Cortex of kidney (tissue), 1 donor: ENCODE measurements at places on chromosomes 3 and 15.

GRCh38 chr3:138093721-138094120 is 21.7 kb downstream of the DZIP1L start:
- no peak for DNase-seq

- no peak for DNase-seq
Measured at GRCh38 chr15:25680686-25681025, 182.5 kb downstream of the ATP10A start.

- no peak for DNase-seq
Measured at GRCh38 chr15:29813009-29813408, 9.3 kb downstream of the TJP1 start.

DNA sequence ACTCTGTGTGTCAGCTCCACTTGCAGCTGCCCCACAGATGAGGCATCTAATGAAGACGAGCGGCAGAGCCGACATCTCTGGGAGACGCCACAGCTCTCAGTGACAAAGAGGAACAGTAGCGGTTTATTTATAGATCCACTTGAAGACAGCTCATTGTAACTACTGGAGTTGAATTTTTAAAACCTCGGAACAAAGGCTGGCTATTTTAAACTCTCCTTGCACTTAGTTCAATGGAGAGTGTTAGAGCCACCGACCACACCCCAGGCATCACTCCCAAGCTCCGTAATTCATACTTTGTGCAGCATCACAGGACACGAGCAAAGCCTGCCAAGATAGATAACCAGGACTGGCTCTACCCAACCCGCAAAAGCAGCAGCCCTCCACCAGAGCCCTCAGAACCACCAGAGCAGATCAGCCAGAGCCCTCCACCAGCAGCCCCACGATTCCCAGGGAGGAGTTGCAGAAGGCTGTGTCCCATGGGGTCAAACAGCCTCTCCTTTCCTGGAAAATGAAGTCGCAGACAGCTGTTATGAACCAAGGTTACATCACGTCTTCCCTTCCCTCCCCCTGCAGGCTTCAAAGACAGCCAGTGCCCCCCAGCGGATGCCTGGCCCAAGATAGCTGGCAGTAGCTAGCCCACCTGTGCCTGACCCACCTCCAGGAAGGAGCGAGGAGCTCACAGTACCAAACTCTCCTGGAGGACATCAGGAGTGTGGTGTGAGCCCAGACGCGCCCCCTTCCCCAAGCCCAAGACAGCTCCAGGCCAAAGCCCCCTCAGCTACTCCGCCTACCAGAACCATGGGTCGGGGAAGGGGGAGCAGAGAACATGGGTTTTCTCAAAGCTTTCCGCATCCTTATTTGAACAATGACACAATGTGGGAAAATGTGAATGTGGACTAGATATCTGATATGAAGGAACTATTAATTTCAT is 45.7 kb downstream of the POC1A start:
- no peak for DNase-seq

DNA sequence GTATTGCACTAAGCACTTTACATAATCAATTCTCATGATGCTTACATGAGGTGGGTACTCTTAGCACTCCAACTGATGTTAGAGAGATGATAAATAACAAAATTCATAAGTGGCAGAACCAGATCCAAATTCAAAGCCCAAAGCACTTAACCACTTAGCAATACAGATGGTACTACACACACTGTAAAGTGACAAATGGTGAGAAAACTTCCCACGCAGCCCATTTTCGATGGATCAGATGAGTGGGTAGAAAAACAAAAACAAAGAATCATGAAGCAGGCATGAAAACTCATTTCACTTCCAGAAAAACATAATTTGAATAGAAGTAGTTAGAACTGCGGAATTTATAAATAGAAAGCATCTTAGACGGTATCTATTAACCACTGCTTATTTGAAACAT is 66.2 kb downstream of the FRMD4B start:
- no peak for DNase-seq

DNA sequence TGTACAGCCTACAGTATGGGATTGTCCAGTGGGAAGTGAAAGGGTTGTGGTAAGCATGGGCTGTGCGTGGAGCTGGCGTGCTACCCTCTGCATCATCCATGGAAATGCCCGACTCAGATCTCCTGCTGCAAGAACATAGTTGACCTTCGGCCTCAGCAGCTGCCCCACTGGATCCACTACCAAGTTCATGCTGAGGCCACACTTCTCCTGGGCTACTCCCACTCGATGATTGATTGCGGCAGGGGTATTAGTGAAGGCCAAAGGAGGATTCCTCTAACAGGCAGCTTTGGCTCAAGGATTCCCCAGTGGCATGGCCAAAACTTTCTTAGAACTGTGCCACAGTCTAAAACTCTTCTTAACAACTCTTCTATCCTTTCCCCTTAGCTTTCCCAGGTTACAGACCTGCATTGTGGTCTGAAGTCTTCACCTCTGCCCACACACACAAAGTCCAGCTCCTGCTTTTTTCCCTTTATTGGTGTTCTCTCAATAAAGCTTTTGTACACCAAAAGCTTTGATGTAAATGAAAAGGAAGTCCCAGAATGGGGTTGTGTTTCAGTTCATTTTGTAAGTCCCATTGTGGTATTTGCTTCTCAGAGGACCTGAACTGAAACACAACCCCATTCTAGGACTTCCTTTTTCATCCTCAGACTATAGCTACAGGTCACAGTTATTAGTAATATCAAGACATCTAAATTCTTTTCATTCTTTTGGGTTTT is 4.9 kb upstream of the TBC1D5 start:
- no peak for DNase-seq

- no peak for DNase-seq
Measured at GRCh38 chr3:11211531-11212298, 57.4 kb downstream of the HRH1 start.
